ENCODE measurements at places on chromosomes 5 and 9.

- no peak for DNase-seq
Observed at GRCh38 chr5:68333649-68334552, 118.3 kb downstream of the PIK3R1 start.

GRCh38 chr5:179370490-179371120 lies 25.3 kb upstream of the ADAMTS2 start:
- DNase-seq: no peak

DNA sequence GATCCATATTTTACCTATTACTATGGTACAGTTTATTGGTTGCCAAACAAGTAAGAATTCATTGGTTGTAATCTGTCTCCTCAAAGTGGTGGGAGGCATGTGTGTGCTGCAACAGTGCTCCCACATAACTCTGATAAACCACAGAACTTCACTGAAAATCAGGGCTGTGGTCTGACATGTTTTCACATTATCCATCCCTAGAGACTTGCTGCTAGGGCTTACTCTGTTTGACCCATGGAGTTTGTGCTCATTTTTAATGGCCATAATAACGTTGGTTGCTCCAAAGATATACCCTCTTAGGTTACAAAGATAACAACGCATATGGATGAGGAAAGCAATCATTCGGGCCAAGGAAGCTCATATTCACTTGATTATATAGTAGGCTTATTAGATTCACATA lies 37.0 kb downstream of the HACD4 start:
- no peak for DNase-seq

DNA sequence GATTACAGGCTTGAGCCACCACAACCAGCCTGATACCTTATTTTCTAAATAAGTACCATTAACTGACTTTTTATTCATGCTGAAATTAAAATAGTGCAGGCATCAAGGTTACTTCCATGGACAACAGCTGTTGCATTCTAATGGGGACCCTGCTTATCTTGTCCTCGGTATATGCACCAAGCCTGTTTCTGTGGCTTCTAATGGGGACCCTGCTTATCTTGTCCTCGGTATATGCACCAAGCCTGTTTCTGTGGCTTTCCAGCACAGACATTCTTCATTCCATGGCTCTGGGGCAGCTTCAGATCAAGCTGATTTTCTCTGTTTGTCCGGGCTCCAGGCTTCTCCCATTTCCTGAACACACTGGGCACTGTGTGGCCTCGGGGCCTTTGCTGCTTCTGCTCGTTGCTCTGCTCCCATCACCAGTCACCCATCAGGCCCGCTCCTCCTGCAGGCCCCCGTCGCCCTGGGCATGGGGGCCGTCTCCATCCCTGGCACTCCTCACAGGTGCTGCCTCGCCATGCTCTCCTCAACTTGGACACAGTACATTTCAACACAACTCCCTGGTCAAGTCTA lies 30.7 kb downstream of the ZNF354A start:
- DNase-seq: no peak

- DNase-seq: peak; percentile 25
Observed at GRCh38 chr5:113195771-113196170, 219.2 kb downstream of the DCP2 start.

GRCh38 chr5:36054647-36055046 lies 12.0 kb downstream of the UGT3A2 start:
- peak; percentile 54 for DNase-seq

DNA sequence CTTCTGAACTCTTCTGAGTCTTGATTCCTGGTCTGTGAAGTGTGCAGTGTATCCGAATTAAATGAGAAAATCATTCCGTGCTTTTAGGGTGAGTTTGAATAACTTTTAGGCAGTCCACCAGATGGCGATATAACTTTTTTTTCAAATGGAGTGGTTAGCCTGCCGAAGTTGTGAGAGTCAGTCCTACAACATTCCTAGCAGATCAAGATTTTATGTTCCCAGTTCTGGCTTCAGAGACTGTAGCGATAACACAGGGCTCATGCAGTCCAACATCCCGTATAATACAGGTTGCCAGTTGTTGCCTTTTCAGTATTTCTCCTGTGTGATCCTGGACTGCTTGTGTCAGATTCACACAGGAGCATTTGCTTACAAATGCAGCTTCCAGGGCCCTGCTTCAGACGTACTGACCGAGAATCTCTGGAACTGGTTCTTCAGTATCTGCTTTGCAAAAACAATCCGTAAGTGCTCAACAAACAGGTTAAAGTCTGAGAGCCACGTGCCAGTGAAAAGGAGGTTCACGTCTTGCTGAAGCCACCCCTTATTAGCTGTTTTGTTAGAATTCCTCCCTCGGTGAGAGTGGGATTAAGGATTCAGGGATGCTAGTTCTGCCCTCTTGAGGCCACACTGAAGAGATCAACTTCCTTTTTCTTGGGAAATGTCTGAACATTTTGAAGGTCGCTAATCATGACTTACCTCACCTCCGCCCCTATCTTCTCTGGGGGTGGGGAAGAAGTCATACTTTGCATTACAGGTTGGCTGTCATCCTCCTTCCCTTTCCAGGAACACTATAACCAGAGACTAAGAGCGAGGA lies 22.8 kb downstream of the SMIM3 start:
- peak; percentile 38 for DNase-seq

DNA sequence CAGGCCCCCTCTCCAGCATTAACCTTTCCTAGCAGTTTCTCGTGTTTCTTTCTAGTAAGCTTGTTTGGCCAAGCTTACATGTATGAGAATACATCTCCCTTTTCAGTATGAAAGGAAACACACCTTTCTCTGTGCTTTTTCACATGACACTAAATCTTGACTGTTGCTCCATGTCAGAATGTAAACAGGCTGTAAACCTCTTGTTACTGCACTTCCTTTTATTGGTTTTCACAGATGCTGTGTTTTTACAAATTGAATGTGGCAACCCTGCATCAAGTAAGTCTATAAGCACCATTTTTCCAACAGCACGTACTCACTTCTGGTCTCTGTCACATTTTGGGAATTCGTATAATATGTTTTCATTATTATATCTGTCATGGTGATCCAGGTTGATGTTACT lies 2.2 kb upstream of the CANX start:
- DNase-seq: no peak

- no peak for DNase-seq
Observed at GRCh38 chr5:56405116-56405908, 172.2 kb upstream of the ANKRD55 start.

- no peak for DNase-seq
Observed at GRCh38 chr5:176985516-176985915, 21.1 kb downstream of the UIMC1 start.

Measured in NCI-H2171 treated with DMSO at 0.1 percent for 48 hours (cell line).